ENCODE measurements at places on chromosomes 2 and 18.

GRCh38 chr2:275466-275865 is 10.7 kb downstream of the ACP1 start:
- no peak for DNase-seq

DNA sequence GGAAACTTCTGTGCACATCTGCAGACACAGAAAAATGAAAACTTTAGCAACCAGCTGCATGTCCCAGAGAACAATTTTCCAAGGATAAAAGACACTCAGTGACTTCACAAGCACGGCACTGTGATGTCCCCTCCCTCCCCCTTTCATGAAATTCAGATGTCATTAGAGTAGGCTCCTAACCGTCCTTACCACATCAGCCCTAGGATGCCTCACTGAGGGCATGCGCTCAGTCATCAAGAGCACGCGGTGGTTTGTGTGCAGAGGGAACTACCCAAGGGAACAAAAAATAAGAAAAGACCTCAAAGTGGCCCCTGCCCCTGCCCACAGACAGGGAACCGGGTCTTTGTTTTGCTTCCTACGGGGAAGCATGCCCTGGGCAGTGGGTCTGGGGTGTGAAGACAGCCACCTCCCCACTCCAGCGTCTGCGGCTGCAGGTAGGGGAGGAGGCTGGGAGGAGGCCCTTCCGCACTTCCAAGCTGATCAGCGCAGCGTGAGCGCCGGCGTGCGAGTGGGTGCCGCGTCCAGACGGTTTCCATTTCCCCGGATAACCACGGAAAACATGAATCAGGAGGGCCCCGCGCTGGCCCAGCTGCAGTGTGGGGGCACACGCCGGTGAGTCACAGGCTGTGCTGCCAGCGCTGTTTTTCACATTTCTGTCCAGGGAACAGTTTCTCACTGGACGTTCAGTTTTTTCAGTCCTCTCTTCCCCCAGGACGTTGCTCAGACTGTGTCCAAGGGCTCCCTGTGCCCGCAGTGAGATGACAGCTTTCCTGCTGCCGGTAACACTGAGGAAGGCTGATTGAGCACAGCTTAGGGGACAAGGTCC is 70.6 kb downstream of the COPS8 start:
- DNase-seq: no peak

GRCh38 chr2:88210132-88211002 is 40.2 kb downstream of the THNSL2 start:
- DNase-seq: no peak

GRCh38 chr18:312415-312814 is 44.6 kb upstream of the THOC1 start:
- no peak for DNase-seq

- no peak for DNase-seq
Measured at GRCh38 chr2:161131804-161132203, 28.4 kb upstream of the TANK start.

DNA sequence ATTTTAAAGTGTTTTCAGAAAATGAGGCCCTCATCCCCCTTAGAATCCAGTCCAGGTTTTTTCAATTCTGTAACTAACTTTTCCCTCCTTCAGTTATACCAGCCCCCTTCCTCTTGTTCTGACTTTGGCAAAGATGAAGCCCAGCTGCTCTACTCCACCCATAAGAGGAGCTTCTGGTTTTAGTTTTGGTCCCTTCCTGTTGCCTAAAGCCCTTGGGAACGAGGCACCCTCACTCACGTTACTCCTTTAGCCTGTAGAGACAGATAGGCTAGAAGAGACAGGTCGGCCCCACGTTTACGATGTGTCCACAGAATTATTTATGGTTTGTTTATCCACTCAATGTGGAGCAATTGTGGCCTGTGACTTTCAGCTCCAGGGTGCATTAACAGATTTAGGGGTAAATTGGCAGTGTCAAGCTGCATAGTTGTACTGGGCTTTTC is 454.2 kb upstream of the TNP1 start:
- no peak for DNase-seq

All from HCEC 1CT (cell line).